CD4-positive, alpha-beta memory T cell (primary cell): ENCODE measurements at places on chromosomes 4 and X. TPM values are rescaled to one million over a fixed set of nuclear protein-coding genes. Genes with fewer than 3 reads are reported as not detected.
A peak's percentile ranks its signal among the peaks of the same experiment; 100 is the strongest.

- H3K4me3 ChIP-seq = no peak overlapping the region
- H3K36me3 ChIP-seq = no peaks in the 10 kb centered on the region
- H3K27ac ChIP-seq = no peak overlapping the region
- no peaks in the 10 kb centered on the region for H3K27me3 ChIP-seq
- DNase-seq = no peak
Measured at GRCh38 chr4:125527681-125528080, 212.9 kb downstream of the FAT4 start.

DNA sequence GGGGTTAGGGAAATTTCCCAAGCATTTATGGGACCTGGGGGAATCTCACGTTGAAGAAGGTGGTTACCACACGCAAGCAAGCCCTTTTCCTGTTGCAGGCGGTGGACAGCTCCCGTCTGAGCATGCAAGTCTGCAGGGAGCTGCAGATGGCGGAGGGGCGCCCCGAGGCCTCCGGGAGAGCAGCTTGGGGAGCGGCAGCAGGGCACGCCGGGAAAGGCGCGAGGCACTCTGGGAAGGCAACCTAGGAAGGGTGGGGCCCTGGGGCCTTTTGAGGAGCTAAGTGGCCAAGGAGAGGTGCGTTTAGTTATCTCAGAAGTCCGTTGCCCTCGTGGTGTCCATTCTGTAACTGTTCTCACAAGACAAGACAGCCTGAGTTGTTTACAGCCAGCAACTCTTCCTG lies 57.0 kb upstream of the SLC25A4 start:
- no peaks in the 10 kb centered on the region for H3K27me3 ChIP-seq
- H3K4me3 ChIP-seq = no peak overlapping the region
- H3K4me1 ChIP-seq = no peaks in the 10 kb centered on the region
- no peak for DNase-seq
- no peaks in the 10 kb centered on the region for H3K36me3 ChIP-seq

DNA sequence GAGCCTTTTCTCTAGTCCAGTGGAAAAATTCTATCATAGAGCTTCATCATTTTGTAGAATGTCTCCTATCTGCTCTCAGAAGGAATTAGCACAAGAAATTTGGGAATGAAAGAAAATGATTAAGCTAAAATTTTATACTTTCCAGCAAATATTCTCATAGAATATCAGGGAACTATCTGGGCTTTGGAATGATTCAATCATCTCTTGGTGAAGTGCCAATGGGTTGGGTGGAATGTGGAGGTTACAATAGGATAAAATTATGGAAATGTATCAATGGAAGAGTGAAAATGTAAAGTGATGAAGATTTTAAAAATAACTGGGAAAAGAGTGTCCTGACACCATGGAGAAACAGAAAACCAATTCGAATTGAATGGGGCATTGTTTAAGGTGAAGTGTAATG lies 119.0 kb upstream of the MID1 start:
- no peak for DNase-seq
- no peaks in the 10 kb centered on the region for H3K36me3 ChIP-seq
- H3K27me3 ChIP-seq = no peaks in the 10 kb centered on the region
- H3K4me1 ChIP-seq = no peaks in the 10 kb centered on the region

Gene H2BW2
- not detected for total RNA-seq

DNA sequence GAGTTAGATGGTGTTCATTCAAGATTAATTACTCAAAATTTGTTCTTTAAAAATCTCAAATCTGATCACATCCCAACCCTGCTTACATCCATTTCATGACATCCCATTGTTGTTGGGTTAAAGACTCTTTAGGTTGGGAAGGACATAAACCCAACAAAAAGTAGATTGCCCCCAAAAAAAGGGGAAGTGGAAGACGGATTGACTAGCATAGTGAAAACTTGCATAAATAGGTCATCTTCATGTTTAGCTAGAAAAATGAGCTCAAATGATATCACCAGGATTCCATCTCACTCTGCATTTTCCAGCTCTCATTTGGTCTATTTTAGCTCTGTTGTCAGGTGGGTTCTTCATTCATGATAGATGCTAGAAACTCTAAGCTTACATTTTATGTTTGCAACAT lies 18.5 kb upstream of the TET2 start:
- no peaks in the 10 kb centered on the region for H3K4me1 ChIP-seq
- no peaks in the 10 kb centered on the region for H3K36me3 ChIP-seq
- no peak overlapping the region for H3K27ac ChIP-seq
- no peaks in the 10 kb centered on the region for H3K27me3 ChIP-seq
- H3K4me3 ChIP-seq = no peak overlapping the region
- no peak for DNase-seq

Gene CT45A10
- not detected for total RNA-seq

DNA sequence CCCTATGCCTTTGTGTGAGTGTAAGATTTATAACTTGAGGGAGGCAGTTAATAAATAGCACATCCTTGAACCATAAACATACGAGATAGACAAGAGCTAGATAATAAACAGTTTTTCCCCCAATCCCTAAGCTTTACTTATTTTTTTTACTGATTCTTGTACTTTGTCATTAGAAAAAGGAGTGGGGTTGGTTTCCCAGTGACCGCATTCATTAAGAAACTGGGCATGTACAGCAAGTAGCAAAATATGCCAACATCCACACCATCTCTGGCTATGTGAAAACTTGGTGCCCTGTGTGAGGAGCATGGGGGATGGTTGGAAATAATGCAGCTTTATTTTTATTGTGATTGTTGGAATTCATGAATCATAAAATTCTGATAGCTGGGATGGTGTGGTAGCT lies 176.2 kb downstream of the CBR4 start:
- H3K4me1 ChIP-seq = peaks cover 13% of the 10 kb centered on the region
- no peak overlapping the region for H3K27ac ChIP-seq
- H3K27me3 ChIP-seq = peaks cover 23% of the 10 kb centered on the region
- H3K36me3 ChIP-seq = no peaks in the 10 kb centered on the region
- no peak overlapping the region for H3K4me3 ChIP-seq

GRCh38 chrX:8721536-8721935 lies 10.4 kb downstream of the ANOS1 start:
- DNase-seq = no peak
- H3K27me3 ChIP-seq = no peaks in the 10 kb centered on the region
- no peak overlapping the region for H3K27ac ChIP-seq
- H3K36me3 ChIP-seq = no peaks in the 10 kb centered on the region
- no peaks in the 10 kb centered on the region for H3K4me1 ChIP-seq
- H3K4me3 ChIP-seq = no peak overlapping the region

DNA sequence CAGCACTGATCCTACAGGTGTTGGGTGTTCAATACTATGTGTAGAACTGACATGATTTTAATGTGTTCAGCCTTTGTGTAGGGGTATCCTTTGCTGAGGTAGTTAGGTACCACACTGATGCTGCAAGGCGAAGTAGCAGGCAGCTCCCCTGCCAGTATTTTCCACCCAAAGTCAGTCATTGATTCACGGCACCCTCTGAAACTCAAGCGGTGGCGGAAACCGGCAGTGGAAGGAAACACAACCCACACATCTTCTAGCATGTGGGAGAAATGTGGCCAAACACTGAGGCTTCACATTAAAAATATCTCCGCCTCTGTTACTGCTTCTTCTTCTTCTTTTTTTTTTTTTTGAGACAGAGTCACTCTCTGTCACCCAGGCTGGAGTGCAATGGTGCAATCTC lies 126.3 kb downstream of the AASDH start:
- no peak overlapping the region for H3K4me3 ChIP-seq
- H3K27ac ChIP-seq = no peak overlapping the region
- H3K36me3 ChIP-seq = no peaks in the 10 kb centered on the region

GRCh38 chr4:184674011-184674410 lies 24.5 kb downstream of the PRIMPOL start:
- no peaks in the 10 kb centered on the region for H3K27me3 ChIP-seq
- H3K36me3 ChIP-seq = no peaks in the 10 kb centered on the region
- H3K4me3 ChIP-seq = no peak overlapping the region
- DNase-seq = no peak
- no peak overlapping the region for H3K27ac ChIP-seq

- no peak overlapping the region for H3K27ac ChIP-seq
- H3K4me3 ChIP-seq = no peak overlapping the region
- H3K4me1 ChIP-seq = no peaks in the 10 kb centered on the region
- no peak for DNase-seq
- H3K27me3 ChIP-seq = no peaks in the 10 kb centered on the region
- no peaks in the 10 kb centered on the region for H3K36me3 ChIP-seq
Measured at GRCh38 chr4:24730256-24731001, 64.9 kb upstream of the SOD3 start.

GRCh38 chrX:119288890-119289393 lies 52.9 kb downstream of the PGRMC1 start:
- DNase-seq = no peak
- H3K36me3 ChIP-seq = no peaks in the 10 kb centered on the region
- H3K27ac ChIP-seq = no peak overlapping the region
- no peaks in the 10 kb centered on the region for H3K27me3 ChIP-seq
- H3K4me3 ChIP-seq = no peak overlapping the region

Gene MAML3
- total RNA-seq = 3.7 TPM

DNA sequence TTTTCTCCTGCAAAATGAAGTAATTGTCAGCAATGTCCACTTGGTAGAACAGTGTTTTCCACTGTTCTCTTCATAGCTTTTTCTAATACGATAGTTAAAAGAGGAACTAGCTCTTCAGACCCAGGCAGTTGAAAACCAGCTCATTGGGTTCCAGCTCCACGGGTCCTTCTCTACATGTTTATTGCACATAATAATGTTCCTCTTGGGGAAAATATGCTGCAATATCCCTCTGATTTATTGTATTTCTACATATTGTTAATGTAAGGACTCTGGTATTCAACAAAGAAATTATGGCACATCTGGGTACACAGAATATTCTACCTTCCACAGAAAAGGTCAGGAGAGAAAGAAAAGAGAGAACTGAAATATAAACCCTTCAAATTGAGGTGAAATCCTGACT lies 473.4 kb downstream of the TRIML1 start:
- H3K27me3 ChIP-seq = no peaks in the 10 kb centered on the region
- no peak for DNase-seq
- H3K27ac ChIP-seq = no peak overlapping the region
- H3K36me3 ChIP-seq = no peaks in the 10 kb centered on the region

Gene ANKRD17
- total RNA-seq = 58.4 TPM

DNA sequence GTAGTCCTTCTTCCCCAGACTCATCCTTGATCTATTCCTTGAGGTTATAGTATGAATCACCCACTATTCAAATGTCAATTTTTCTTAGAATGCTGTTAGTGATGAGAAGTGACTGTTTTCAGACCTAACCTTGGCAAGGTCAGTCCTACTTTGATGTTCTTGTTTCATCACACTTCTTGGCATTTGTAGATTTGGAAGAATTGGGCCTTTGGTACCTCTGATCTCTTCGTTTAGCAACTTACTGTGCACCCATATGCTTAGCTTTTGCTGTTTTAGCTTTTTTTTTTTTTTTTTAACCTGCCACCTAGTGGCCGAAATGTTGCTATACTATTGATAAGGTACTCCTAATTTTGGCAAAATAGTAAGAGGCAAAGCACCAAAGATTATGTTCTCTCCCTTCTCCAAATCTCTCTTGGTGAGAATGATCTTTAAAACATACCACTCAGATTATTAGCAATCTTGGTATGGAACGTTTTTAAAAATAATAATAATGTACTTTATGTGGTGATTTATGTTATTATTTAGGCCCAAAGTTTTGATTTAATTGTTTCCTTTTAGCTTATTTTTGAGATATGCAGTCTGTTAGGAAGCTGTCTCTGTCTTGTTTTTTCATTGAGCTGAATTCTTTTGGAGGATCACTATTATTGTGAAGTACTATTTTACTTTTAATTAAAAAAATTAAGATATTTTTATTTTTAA lies 16.6 kb downstream of the DCK start:
- H3K27me3 ChIP-seq = no peaks in the 10 kb centered on the region
- H3K27ac ChIP-seq = peak overlapping the region; percentile 5
- no peaks in the 10 kb centered on the region for H3K36me3 ChIP-seq

Gene ZFYVE28
- total RNA-seq = 31.8 TPM

DNA sequence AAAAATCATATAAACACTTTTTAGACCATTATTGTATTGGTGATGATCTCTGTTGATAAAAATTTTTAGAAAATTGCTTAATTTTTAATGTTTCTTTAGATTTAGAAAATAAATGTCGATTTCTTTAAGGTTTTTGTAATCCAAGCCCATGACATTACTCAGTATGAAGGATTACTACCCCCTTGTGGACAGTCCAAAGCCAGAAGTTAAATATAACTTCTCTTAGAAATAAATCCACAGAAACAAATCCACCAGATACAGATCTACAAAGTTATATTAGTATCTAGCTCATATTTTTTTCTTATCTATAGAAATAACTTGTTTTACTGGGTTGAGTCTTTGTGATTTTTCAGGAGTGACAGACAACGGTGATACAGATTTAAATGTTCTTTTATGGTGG lies 18.9 kb downstream of the TIFA start:
- DNase-seq = no peak
- no peak overlapping the region for H3K27ac ChIP-seq
- H3K4me1 ChIP-seq = no peaks in the 10 kb centered on the region
- H3K27me3 ChIP-seq = no peaks in the 10 kb centered on the region
- no peaks in the 10 kb centered on the region for H3K36me3 ChIP-seq
- no peak overlapping the region for H3K4me3 ChIP-seq

- no peak overlapping the region for H3K27ac ChIP-seq
- H3K4me3 ChIP-seq = no peak overlapping the region
- no peak for DNase-seq
- no peaks in the 10 kb centered on the region for H3K4me1 ChIP-seq
Measured at GRCh38 chrX:123486297-123486696, 246.6 kb downstream of the THOC2 start.

- H3K4me1 ChIP-seq = no peaks in the 10 kb centered on the region
- H3K4me3 ChIP-seq = no peak overlapping the region
- H3K27me3 ChIP-seq = no peaks in the 10 kb centered on the region
- H3K36me3 ChIP-seq = no peaks in the 10 kb centered on the region
Measured at GRCh38 chrX:103941201-103941975, 21.0 kb upstream of the TMSB15B start.

DNA sequence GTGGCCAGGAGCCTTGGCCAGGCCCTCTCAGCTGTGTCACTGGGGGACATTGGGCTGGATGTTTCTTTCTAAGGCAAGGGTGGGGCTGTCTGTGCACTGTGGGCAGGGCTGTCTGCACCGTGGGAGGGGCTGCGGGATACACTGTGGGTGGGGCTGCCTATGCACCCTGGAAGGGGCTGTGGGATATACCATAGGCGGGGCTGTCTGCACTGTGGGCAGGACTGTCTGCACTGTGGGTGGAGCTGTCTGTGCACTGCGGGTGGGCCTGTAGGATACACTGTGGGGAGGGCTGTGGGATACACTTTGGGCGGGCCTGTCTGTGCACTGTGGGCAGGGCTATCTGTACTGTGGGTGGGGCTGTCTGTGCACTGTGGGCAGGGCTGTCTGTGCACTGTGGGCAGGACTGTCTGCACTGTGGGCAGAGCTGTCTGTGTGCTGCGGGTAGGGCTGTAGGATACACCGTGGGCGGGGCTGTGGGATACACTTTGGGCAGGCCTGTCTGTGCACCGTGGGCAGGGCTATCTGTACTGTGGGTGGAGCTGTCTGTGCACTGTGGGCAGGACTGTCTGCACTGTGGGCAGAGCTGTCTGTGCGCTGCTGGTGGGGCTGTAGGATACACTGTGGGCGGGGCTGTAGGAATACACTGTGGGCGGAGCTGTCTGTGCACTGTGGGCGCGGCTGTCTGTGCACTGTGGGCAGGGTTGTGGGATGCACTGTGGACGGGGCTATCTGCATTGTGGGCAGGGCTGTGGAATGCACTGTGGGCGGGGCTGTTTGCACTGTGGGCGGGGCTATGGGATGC lies 31.1 kb downstream of the ACOX3 start:
- H3K36me3 ChIP-seq = peaks cover 15% of the 10 kb centered on the region
- H3K4me3 ChIP-seq = no peak overlapping the region
- H3K4me1 ChIP-seq = peaks cover 21% of the 10 kb centered on the region
- DNase-seq = peak; percentile 89
- no peaks in the 10 kb centered on the region for H3K27me3 ChIP-seq

- peaks cover 46% of the 10 kb centered on the region for H3K4me1 ChIP-seq
- H3K36me3 ChIP-seq = peaks cover 25% of the 10 kb centered on the region
- DNase-seq = peak; percentile 52
- no peak overlapping the region for H3K4me3 ChIP-seq
- H3K27me3 ChIP-seq = no peaks in the 10 kb centered on the region
- peak overlapping the region; percentile 47 for H3K27ac ChIP-seq
Measured at GRCh38 chr4:1329408-1330371, 17.3 kb upstream of the UVSSA start.

Gene SGCB
- 7.4 TPM for total RNA-seq

Gene LAP3
- total RNA-seq = 27.6 TPM
